ENCODE measurements at places on chromosomes 6 and 20.

GRCh38 chr6:132937466-132937906 lies 123.1 kb downstream of the RPS12 start:
- DNase-seq: no peak

DNA sequence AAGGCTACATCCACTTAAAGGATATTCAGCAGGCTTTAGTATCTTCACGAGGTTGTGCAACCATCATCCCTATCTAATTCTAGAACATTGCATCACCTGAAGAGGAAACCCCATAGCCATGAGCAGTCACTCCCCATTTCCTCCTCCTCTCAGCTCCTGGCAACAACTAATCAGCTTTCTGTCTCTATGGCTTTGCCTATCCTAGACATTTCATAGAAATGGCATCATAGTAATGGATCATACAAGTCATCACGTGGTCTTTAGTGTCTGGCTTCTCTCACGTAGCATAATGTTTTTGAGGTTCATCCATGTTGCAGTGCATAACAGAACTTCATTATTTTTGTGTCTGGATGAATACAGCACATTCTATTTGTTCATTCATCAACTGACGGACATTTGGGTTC lies 20.5 kb downstream of the SNAI1 start:
- DNase-seq: no peak

- DNase-seq: no peak
These were observed 16.5 kb upstream of the TINAG start for GRCh38 chr6:54291738-54292137.

GRCh38 chr6:94751641-94752329 lies 825.5 kb upstream of the MANEA start:
- no peak for DNase-seq

- DNase-seq: no peak
These were observed 41.7 kb upstream of the CITED2 start for GRCh38 chr6:139416146-139416545.

- DNase-seq: no peak
These were observed 514 bp downstream of the DEFB129 start for GRCh38 chr20:227439-228105.

GRCh38 chr20:8395956-8396355 lies 263.9 kb downstream of the PLCB1 start:
- DNase-seq: no peak

DNA sequence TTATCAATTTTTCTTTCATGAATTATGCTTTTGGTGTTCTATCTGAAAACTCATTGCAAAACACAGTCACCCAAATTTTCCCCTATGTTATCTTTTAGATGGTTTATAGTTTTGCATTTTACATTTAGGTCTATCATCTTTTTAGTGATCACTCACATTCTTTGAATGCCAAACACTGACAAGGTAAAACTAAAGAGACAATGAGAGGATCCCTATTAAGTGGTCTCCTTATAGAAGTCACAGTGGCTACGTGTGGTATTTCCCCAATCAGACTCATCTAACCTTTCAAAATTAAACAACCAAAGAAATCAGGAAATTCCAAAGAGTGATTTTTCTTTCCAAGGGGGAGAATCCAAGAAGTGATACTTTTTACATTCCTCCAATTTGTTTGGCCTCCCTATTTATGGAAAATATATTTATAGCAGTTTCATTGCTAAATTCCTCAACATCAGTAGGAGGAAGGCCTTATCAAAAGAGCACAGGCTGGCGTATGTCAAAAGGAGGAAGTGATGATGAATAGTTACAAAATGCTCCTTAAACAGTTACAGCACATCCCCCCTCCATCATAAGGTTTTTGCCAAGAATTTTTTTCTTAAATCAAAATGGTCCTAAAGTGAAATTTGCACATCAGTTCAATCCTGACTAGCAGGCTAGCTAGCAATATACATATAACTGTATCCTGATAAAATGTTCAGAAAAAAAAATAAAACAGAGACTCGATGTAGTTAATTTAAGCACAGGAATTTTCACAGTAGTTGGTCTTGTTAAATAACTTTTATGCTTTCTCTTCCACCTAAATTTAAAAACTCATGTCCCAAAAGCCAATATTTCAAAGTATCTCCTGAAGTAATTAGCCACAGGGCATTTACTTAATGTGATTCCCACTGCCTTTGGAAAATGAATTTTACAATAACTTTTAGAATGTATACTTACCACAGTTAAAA lies 76.2 kb upstream of the IPCEF1 start:
- DNase-seq: no peak

GRCh38 chr6:40732878-40733277 lies 145.7 kb upstream of the LRFN2 start:
- DNase-seq: no peak

DNA sequence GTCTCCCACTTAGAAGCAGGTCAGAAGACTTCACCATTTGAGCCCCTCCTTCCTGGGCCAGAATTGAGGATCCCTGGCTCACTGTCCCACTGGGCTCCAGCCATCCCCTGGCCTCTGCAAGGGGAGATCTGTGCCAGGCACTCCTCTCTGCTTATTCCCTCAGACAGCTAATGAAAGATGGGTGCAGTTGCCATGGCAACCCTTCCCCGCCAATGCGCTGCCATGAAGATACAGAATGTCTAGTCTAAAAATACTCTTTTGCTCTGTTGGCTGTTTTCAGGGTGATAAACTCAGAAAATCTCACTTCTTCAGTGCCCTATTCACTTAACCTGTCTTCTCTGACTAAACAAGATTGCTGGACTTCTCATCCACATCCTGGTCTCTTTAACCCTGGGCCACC lies 13.6 kb upstream of the TTLL2 start:
- DNase-seq: no peak

All from ecto neural progenitor cell (in vitro differentiated cells).